Globus pallidus (tissue), 1 donor: ENCODE measurements at places on chromosomes 6 and 20.
A peak's percentile ranks its signal among the peaks of the same experiment; 100 is the strongest.

- no peak for DNase-seq
These were observed 46.0 kb upstream of the BLCAP start for GRCh38 chr20:37573626-37574198.

GRCh38 chr20:50823319-50823718, 28.5 kb downstream of the BCAS4 start:
- DNase-seq = no peak

GRCh38 chr6:44831002-44831610, 443.6 kb downstream of the CDC5L start:
- no peak for DNase-seq

- DNase-seq = no peak
These were observed 46.7 kb downstream of the SERAC1 start for GRCh38 chr6:158121335-158121734.

- no peak for DNase-seq
These were observed 36.6 kb downstream of the NSFL1C start for GRCh38 chr20:1430004-1430451.

DNA sequence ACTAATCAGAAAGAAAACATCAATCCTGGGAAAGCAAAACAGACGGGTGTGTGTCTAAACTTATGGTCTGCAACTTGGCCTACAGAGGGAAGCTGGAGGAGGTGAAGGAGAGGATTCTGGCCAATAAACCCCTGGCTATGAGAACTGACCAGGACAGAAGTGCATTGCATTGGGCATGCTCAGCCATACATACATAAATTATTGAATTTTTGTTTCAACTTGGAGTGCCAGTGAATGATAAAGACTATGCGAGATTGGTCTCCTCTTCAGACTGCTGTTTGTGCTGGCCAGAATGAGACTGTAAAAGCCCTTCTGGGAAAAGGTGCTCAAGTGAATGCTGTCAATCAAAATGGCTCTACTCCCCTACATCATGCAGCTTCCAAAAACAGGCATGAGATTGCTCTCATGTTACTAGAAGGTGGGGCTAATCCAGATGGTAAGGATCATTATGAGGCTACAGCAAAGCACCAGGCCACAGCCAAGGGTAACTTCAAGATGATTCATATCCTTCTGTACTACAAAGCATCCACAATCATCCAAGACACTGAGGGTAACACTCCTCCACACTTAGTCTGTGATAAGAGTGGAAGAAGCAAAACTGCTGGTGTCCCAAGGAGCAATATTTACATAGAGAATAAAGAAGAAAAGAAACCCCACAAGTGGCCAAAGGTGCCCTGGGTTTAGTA, 17.4 kb downstream of the ADNP start:
- no peak for DNase-seq

DNA sequence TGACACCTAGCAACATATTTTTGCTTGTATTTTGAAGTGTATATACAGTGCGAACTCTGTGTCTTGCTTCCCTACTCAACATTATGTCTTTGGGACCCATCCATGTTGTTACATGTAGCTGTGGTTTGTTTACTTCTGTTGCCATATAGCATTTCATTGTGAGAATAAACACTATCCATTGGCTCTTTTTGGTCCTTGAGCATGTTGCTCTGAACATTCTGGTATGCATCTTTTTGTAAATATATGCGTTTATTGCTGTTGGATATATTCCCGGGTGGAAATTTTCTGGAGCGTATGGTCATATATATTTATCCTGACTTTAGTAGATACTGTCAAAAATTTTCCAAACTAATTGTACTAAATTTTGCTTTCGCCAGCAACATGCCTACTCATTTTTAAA, 222.5 kb upstream of the SPTLC3 start:
- DNase-seq = no peak

- no peak for DNase-seq
These were observed 37.0 kb upstream of the POU3F2 start for GRCh38 chr6:98797217-98797994.

- no peak for DNase-seq
These were observed 504.4 kb downstream of the TFAP2B start for GRCh38 chr6:51323056-51323455.

GRCh38 chr20:50283922-50284810, 93.5 kb downstream of the CEBPB start:
- DNase-seq = no peak

- no peak for DNase-seq
These were observed 14.8 kb upstream of the POPDC3 start for GRCh38 chr6:105194591-105194990.

- DNase-seq = no peak
These were observed 115.3 kb downstream of the RTN4IP1 start for GRCh38 chr6:106513808-106514582.

DNA sequence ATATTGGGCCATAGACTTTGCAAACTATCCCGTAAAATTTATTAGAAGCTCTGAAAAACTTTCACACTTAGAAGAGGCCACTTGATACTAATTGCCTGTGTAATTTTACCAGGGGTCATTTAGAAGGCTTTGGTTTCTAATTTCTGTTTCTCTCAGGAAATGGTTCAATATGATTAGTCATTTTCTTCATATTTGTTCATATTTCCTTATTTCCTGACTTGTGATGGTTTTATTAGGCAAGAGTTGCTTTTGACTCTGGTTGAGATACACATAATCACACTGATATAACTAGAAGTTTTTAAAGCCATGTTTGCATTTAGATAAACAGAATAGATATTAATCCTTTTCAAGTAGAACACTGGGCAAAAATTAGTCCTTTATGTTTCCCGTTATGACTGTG, 11.8 kb upstream of the HBS1L start:
- DNase-seq = no peak

DNA sequence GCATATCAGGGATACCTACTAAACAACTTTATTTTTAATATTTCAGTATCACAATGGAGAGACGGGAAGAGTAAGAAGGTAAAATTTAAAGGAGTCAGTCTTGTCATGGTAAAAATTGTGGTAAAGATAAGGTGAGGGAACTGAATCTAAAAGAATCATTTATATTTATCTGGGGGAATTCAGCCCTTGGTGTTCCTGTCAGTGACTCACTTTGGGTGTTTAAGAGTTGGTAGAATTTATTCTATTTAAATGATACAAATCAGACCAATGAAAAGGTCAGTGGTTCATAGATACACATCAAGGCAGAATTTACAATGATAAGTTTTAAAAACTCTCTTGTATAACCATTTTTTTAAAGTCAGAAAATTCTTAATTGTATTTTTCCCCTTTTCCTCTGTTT, 164.4 kb downstream of the CDKAL1 start:
- no peak for DNase-seq

- no peak for DNase-seq
These were observed 68.4 kb upstream of the SMLR1 start for GRCh38 chr6:130758813-130759212.

- no peak for DNase-seq
These were observed 256.5 kb downstream of the SLC35F1 start for GRCh38 chr6:118163542-118163941.

DNA sequence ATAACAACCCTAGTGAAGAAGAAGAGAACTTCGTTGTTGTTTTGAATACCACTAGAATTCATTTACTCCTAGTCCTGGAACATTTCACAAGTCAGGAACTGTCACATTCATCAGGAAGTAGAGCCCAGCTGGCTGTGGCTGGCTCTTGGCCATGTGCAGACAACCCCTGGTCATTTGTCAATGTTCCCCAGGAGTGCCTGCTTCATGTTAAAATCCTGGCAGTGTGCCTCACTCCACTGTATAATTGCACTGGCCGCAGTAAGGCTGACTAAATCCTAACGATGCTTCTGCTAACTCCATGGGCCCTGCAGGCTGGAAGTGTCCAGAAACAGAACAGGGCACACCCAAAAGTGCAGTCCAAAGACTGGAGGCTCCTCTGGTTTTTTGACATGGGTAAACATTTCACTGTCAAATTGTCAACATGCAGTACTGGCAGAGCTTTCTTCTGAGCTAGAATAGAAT, 41.5 kb upstream of the ADGRF1 start:
- DNase-seq = peak; percentile 27

DNA sequence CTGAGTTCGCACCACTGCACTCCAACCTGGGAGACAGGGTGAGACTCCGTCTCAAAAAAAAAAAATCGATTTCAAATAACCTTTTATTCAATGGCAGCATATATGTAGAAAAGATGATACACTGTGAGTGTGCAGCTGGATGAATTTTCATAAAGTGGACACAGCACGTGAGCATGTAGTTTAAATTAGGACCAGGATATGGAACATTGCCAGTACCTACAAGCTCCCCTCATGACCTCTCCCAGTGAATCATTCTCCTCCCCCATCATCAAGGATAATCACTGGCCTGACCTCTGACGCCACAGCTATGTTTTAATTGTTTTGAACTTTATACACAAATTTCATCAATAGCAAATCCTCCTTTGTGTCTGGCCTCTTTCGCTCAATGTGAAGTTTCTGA, 53.8 kb upstream of the HDAC2 start:
- DNase-seq = no peak

- no peak for DNase-seq
These were observed 2.6 kb downstream of the MAFB start for GRCh38 chr20:40686434-40686882.

DNA sequence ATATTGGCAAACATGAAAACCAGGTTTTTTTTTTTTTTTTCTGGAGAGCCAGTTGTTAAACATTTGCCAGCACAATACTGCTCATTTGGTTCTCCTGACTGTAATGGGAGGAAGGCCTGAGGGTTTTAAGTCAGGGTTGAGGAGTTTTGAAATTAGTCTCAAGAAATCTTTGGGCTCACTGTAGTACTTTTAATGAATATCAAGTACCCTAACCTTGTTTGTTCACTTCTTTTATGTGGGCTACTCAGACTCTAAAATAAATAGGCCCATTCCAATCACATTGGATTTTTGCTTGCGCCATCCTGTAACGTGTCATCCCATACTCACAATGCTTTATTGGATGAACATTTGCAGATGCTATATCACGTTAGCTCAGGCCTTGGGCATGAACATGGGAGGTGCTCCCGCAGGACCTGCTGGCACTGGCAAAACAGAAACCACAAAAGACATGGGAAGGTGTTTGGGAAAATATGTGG, 146.9 kb downstream of the DNAH8 start:
- DNase-seq = no peak

DNA sequence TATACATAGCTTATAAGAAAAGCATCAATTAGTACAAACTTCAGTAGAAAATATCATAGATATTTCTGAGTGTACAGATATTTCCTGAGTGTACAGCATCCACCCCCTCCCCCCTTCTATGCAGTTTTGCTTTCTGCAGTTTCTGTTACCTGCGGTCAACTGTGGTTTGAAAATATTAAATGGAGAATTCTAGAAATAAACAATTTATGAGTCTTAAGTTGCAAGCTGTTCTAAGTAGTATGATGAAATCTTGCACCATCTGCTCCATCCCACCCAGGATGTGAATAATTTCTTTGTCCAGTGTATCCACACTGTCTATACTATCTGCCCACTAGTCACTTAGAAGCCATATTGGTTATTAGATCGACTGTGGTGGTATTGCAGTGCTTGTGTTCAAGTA, 15.8 kb upstream of the GPR63 start:
- no peak for DNase-seq

GRCh38 chr20:58997141-58997770, 9.8 kb downstream of the CTSZ start:
- DNase-seq = no peak

DNA sequence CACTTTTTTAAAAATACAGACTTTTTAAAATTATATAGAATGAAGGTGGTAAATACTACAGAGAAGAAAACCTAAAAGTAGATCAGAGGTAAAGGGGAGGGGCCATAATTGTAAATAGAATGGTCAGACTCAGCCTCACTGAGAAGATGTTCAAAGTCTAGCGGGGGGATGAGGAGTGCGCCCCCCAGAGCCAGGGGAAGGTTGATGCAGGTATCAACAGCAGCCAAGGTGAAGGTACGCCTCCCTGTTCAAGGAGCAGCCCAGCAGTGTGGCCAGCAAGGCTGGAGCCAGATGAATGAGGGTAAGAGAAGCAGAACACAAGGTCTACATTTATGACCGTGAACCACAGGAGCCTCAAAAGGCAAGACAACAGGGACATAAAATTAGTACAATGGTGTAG, 204.1 kb downstream of the PTPRT start:
- DNase-seq = no peak

DNA sequence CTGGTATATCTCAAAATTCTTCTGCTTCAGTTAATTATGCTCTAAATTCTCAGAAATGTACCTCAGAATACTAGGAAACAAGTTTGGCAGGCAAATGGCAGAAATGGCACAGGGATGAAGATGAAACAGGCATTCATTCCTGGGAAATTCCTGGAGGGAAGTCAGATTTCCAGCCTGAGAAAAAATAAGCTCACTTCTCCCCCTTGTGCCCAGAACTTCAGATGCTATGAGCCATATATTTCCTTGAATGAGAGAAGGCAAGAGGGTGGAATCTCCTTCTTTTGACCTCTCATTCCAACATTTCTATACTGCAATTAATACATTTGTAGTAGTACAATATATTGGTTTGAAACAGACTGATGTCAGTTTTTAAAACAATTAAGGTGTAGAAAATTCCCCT, 22.8 kb downstream of the RGS17 start:
- no peak for DNase-seq

DNA sequence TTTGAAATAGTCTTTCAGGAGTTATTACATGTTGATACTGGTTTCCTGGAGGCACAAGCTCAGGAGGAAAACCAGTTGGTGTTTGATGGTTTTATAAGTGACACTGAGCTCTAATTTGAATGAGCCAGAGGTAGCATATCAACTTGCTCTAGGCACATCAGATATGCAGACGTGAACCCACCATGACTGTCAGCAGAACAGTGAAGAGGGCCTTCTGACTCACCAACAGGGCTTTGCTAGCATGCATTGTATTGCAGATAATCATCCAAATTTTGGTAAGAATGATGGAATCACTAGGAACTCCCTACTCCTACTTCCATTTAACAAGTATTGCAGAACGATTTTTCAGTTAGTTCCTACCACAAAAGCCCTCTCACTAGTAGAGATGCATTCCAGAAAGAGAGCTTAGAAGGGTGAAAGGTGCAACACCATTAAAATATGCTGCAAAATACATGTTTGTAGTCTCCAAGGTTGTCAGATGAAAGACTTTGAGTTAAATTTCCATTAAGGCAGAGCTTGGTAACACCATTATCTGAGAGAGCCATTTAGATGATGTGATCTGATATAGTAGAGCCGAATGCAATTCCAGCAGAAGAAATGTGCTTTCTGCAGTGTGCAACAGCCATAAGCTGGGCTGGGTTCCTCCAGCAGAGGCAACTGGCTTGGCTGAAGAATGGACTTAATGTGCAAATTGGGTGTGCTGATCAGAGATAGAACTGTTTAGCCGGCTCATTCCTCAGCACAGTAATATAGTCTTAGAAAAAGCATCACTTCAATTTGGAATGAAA, 968.7 kb upstream of the ADGRB3 start:
- no peak for DNase-seq

GRCh38 chr6:119294984-119295383, 54.6 kb downstream of the MAN1A1 start:
- no peak for DNase-seq

GRCh38 chr6:133595111-133595761, 293.7 kb upstream of the TCF21 start:
- no peak for DNase-seq

DNA sequence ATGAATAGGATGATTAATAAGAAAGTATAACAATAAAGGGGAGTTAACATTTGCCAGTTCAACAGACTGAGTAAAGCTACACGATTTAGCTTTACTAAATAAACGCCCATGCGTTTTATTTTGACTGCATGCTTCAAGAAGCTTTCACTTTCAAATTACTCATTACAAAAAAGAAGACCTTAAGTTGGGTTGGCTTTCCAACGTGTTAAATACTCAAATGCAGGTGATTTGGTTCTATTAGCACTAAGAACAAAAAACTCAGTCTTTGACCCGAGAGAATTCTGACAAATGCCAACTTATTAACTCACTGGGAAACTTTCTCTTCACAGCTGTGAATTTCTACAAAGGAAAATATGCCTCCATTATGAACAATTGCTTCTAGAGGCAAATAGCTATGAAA, 24.8 kb downstream of the RNF146 start:
- DNase-seq = no peak
